ENCODE measurements at places on chromosomes 11 and 22.

DNA sequence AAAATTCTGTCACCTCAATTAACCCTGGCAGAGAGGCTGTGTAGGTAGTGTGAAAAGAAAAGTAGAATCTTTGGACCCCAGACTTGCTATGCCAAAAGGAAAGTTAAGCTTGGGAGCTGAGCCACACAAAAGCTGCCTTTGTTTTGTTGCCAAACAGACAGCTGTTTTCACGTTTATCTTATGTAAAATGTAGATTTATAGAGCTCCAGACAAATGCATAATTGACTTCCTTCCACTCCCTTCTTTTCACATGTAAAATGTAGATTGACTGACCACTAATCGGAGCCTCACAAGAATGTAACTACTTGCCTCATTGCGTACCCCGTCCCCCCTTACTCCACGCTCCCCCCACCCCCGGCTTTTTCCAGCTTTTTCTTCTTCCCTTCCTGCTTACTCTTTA is 2302.2 kb upstream of the RAG2 start:
- no peak for DNase-seq

GRCh38 chr11:93659841-93660240 is 1.6 kb upstream of the CEP295 start:
- no peak for DNase-seq

GRCh38 chr22:46546466-46547178 is 9.2 kb upstream of the CELSR1 start:
- no peak for DNase-seq

- DNase-seq, result no peak
Measured at GRCh38 chr11:32100495-32100894, 9.6 kb downstream of the RCN1 start.

DNA sequence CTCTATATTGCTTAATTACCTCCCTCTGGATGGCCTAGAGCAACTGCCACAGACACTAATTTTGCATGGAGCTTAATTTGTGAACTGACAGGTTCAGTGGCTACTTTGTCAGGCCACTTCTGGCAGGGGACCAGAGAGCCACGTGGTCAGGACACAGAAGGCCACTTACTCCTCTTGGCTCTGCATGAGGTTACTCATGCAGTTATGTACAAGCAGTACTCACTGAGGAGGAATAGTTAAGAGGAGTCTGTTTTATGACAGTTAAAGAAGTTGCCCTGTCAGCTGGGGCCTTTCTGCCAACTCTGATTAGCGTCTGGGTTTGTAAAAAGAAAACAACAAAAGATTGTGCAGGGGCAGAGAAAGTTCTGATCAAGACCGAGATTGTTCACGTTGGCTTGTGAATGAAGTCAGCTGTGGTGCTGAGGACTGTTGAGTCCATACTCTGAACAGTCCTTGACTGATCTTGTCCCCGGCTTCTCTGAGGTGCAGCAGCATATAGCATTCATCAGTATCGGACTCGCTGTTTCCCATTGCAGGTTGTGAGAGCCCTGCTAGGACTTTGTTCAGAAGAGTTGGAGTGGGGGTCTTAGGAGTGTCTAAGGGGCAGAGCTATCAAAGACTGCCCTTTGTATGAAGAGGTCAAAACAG is 41.4 kb downstream of the PPFIBP2 start:
- no peak for DNase-seq

- DNase-seq, result peak; percentile 4
Measured at GRCh38 chr11:83508804-83509203, 222.6 kb upstream of the CCDC90B start.

GRCh38 chr11:82176365-82176764 is 557.3 kb downstream of the FAM181B start:
- no peak for DNase-seq

DNA sequence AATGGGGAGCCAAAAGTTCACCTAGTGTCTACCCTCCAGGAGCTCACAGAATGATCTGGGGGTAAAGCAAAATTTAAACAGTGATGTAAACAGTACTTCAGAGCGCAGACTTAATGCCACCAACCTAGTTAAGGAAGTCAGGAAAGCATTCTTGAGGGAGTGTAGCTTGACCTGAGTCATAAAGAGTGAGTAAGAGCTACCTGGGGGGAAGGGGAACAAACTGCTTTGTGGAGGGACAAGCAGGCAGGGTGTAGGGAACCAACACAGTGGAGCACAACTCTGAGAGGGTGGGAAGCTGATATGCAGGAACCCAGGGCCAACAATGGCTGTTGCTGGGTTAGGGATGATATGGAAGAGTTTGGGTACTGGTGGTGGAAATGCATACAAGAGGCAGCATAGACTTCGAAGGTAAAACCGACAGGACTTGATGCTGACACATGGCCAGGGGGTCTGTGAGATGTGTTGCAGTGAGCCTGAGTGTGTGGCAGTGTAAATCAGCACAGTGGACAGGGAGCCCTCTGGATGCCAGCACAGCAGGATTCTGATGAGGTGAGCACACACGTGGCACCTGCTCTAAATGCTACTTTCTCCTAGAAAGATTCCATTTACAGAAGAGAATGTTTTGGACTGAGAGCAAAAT is 58.3 kb upstream of the CYP2D6 start:
- no peak for DNase-seq

Data from NCI-H1694 (cell line).